ENCODE measurements at places on chromosomes 13 and 19. TPM values are rescaled to one million over a fixed set of nuclear protein-coding genes. Genes with fewer than 3 reads are reported as not detected.

MAMSTR gene
- total RNA-seq: 0.42 TPM

ADGRE3 gene
- not detected for total RNA-seq

PINLYP gene
- 0.20 TPM for total RNA-seq

FBXO27 gene
- 4.4 TPM for total RNA-seq

ZNF43 gene
- 3.2 TPM for total RNA-seq

OR7C1 gene
- not detected for total RNA-seq

MYO16 gene
- 0.06 TPM for total RNA-seq

DENND1C gene
- total RNA-seq: 0.24 TPM

IGFL4 gene
- 0.52 TPM for total RNA-seq

All from A549 treated with Mapracorat at 1 μM for 4 hours (cell line).